Stimulated activated CD4-positive, alpha-beta T cell treated with anti-CD3 and anti-CD28 coated beads, Interleukin-12 subunit alpha, Interleukin-12 subunit beta, amount 100 ng/mL, for 48 hours (primary cell): ENCODE measurements at places on chromosomes 1 and 21.

GRCh38 chr1:31562707-31563360, 13.5 kb upstream of the TINAGL1 start:
- DNase-seq, result no peak

DNA sequence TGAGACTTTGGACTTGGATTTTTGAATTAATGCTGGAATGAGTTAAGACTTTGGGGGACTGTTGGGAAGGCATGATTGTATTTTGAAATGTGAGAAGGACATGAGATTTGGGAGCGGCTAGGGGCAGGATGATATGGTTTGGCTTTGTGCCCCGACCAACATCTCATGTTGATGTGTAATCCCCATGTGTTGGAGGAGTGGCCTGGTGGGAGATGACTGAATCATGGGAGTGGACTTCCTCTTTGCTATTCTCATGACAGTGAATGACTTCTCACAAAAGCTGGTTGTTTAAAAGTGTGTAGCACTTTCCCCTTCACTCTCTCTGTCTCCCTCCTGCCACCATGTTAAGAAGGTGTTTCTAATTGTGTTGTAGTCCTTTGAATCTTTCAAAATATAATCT, 9.3 kb upstream of the PHGDH start:
- no peak for DNase-seq

DNA sequence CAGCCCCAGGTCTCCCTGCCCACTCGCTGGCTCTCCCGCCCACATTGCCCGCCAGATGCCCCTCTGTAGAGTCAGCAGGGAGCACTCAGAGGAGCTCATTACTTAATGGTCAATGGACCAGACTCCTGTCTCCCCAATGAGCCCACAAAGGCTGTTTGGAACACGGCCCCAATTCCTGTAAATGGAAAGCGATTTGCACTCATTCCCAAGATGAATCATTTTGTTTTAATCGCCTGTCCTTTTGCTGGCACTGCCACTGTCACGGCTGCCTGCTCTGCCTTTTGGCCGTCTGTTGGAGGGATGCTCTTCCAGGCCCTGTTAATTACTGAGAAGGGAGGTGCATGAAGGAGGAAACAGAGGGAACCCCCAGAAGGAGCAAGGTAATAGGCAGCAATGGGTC, 44.8 kb upstream of the ATP2B4 start:
- DNase-seq, result no peak

- DNase-seq, result no peak
Observed at GRCh38 chr21:45651921-45652320, 8.4 kb downstream of the PCBP3 start.

- DNase-seq, result no peak
Observed at GRCh38 chr1:236514703-236515442, 8.9 kb upstream of the LGALS8 start.

GRCh38 chr1:47023268-47024140, at the start of gene CYP4X1:
TSS of gene CYP4X1 (plus strand) at chr1:47023669. CDS start at chr1:47023818, 149 bp downstream.
- DNase-seq, result no peak

- DNase-seq, result no peak
Observed at GRCh38 chr1:181989261-181989920, 72.1 kb downstream of the ZNF648 start.

DNA sequence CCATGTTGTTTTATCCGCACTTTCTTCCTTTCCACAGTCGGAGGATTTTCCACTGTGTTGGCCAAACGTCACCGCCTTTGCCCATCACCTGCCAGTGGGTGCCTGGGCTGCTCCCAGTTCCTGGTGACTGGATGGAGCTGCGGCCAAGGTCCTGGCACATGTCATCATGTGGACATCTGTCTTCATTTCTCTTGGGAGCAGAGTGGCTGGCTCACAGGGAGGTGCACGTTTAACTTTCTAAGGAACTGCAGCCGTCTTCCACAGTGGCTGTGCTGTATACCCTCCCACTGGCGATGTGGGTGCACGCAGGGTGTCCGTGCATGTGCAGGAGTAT, 19.5 kb upstream of the RNF223 start:
- no peak for DNase-seq

GRCh38 chr21:42534421-42535378, 21.0 kb downstream of the SLC37A1 start:
- no peak for DNase-seq

DNA sequence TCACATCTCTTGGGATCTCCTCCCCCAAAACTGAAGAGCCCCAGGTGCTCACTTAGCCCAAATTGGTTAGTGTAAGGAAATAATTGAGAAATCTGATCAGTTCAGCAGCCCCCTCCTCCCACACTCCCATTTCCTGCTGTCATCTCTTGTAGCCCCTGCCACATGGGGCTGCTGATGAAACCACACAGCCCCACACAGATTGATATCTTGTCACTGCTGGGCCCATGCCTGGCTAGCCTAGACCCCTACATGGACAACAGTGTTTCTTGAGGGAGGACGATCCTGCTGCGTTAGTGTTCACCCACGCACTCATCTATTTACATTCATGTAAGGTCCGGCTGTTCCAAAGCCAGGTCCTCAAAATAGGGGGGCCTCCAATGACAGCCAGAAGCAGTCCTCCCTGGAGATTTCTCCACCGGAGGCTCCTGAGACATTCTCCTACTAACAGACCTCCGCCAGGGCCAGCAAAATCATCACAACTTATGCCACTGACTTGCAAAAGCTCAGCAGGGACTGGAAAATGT, 23.9 kb upstream of the RXRG start:
- no peak for DNase-seq

DNA sequence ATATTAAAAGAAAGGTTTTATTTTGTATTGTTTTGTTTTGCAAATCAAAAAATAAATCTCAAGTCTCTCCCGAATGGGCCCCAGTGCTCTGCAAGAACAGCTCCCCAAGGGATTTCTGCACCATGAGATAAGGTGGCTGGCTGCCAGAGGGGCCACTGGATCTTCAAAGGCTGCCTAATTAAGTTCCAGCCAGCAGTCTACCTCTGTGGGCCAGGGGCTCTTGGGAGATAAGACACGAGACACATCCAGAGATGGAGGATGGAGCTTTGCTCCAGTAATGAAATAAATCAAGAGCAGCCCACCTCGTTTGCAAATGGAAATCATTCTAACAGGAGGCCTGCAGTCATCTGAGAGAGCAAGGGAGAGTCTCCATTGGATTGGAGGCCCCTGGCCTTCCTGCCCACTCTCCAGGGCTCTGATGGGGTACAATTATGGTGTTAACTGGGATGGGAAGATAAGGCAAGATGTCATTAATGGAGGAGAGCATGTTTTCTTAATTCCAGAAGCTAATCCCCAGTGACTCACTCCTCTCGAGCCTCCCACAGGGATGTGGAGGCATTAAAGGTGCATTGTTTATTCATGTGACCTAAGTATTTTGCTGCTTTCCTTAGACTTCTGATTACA, 155.2 kb upstream of the KAZN start:
- DNase-seq, result no peak

DNA sequence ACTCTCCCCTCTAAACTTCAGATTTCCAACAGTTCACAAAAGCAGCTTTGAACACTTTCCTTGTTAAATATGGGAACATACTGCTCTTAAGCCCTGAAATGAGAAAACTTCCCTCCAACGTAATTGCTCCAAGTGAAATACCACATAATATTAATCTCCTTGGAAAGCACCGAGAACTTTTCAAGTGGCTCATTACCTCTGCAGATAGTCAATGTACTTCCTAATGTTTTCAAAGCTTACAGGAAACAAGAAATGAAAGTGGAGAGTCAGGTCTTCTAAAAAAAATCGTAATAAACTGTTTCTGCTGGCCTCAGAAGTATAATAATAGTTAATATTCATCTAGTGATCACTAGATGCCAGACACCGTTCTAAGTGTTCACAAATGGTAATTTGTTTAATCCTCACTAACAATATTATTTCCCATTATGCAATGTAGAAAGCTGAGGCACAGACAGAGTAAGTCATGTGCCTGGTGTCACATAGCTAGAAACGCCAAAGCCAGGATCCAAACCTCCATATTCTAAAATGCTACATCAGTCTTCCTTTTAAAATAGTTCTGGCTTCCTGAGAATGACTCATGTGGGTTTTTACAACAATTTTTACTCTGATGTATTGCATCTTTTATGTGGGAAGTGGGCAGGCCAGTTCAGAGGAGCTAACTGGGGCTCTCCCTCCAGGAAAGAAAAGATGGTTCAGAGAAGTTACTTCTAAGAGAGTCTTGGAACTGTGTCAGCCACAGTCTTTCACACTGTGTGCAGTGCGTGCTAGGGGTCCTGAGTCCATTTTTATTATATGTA, 177.2 kb downstream of the PLPPR4 start:
- no peak for DNase-seq
